ENCODE measurements at places on chromosomes 11 and 22.

DNA sequence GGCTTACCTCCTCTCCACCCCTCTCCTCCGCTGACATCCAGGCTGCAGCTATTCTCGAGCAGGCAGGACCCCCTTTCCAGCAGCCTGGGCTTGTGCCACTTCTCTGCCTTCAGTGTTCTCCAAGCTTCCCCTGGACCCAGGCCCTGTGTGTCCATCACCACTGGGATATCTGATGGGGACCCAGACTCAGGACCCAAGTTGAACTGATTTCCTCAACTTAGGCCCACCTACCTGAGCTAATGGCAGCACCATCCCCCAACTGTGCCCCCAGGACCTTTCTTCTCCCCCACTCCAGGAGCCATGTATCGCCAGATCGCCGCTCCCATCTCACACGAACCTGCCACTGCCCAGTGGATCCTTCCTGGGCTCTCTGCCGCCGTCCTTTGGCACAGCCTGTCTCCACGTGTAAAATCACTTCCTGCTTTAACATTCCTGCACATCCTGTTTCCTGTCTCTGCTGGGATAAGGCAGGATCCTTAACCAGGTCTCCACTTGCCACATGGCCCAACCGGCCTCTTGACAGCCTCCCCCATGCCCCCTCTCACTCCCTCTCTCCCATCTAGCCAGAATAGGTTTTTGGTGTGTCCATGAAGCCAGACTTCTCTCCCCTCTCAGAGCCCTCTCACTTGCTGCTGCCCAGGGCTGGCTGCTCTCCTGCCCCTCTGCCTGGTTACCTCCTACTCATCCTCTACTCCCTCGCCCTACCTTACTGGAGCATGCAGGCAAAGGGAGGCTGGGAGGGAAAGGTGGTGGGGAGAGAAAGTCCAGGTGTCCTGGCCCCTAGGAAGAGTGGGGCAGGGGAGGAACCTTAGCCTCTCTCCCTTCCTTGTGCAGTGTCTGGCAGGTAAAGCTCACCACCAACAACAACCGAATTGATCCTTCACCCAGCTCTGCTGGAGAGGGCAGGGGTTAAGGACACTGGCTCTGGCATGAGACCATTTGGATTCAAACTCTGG lies 9.4 kb downstream of the SPATA19 start:
- no peak for DNase-seq

GRCh38 chr22:17785185-17786184 lies 11.2 kb upstream of the BID start:
- DNase-seq: no peak

- DNase-seq: no peak
Observed at GRCh38 chr11:104161751-104162450, 2.0 kb downstream of the PDGFD start.

- DNase-seq: no peak
Observed at GRCh38 chr11:19840961-19841360, 128.3 kb downstream of the NAV2 start.

DNA sequence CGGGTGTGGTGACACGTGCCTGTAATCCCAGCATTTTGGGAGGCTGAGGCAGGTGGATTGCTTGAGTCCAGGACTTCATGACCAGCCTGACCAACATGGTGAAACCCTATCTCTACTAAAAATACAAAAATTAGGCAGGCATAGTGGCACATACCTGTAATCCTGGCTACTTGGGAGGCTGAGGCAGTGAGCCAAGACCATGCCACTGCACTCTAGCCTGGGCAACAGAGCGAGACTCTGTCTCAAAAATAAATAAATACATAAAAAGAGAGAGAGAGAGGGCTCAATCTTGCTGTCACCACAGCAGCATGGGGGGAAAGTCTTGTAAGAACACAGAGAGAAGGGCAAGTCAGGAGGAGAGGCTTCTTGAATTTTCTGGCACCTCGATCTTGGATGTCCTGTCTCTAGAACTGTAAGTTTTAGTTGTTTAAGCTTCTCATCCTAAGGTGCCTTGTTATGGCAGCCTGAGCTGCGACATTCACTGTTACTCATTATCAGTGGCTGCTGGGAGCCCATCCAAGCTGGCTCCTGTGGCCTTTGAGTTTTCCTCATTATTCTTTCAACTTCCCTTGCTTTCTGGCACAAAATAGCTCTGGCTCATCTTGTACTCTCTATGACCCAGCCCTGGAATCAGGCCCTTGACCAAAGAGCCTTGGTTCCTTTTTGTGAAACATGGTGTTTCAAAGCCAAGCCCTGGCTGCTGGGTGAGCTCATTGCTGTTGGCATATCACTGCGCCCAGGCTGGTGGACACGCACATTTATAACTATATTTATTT lies 8.0 kb upstream of the PSMC3 start:
- no peak for DNase-seq

DNA sequence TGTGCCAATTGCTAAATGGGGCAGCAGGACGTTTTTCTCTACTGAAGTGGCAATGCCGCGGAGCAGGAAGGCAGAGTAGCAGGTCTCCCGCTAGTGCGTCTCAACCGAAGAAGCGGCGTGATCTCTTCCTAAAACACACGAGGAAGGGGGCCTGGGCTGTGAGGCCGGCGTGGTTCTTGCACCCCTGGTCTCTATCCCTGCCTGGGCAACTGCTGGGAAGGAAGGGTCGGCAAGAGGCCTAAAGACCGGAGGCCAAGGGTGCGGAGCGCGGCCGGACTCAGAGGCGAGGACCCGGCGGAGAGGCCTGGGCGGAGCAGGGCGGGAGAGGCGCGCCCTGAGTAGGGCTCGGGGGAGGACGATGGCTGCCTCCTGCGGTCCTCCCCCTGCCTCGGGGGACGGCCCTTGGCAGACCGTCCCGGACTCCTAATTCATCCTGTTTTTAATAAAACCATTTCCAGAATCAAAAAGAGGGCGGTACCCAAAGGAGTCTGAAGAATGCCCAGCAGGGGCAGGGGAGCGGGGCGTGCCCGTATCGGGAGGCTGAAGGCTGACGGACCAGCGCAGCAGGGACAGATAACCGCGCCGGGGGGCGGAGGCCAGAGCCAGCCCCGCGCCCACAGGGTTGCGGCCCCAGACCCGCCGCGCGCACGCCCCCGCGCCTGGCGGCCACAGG lies 572 bp upstream of the APLP2 start:
- DNase-seq: no peak

- no peak for DNase-seq
Observed at GRCh38 chr22:39237318-39238100, 7.3 kb downstream of the PDGFB start.

Measured in esophagus squamous epithelium (tissue), 5 donors.